ENCODE measurements at places on chromosomes 2 and 18. TPM values are rescaled to one million over a fixed set of nuclear protein-coding genes. Genes with fewer than 3 reads are reported as not detected.

The ASIC4 gene
- 0.17 TPM for total RNA-seq

GRCh38 chr2:114550895-114551793 is 108.7 kb downstream of the DPP10 start:
- no peaks in the 10 kb centered on the region for H3K4me1 ChIP-seq
- no peak for DNase-seq
- no peak overlapping the region for H3K27ac ChIP-seq
- H3K4me3 ChIP-seq = no peak overlapping the region
- H3K27me3 ChIP-seq = no peaks in the 10 kb centered on the region

DNA sequence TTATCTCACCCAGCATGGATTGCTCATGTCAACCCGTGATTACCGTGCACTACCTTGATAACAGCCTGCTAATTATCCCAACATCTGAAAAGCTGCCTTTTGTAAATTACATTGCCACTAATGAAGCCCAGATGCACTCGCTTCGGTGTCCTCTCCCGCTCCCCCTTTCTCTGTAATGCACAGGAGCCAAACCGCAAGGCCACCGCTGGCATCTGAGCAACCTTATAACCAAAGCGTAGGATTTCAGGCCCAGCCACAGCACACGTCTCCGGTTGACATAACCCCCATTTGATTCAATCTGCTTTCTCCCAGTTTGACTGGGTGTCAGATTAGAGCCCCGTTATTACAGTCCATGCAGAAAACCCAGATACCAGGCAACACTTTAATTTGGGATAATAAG is 341.2 kb downstream of the ALK start:
- H3K27me3 ChIP-seq = peaks cover 3% of the 10 kb centered on the region
- H3K27ac ChIP-seq = no peak overlapping the region
- no peak for DNase-seq

DNA sequence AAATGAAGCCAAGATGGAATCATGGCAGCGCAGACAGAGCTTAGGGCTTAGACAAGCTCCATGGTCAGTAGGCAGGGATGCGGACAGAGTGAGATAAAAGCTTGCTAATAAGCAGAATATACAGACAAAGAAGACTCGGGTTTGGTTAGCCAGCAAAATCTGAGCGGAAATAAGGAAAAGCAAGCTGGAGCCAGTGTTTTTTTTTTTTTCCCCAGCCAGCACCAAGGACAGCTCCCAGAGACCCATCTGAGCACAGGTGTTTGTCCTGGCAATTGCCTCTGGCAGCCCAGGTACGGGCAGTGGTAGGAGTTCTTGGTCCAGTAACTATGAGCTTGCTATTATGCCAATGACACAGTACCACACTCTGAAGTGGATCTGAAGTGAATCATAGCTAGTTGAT is 187.6 kb downstream of the ADCYAP1 start:
- H3K27ac ChIP-seq = no peak overlapping the region
- DNase-seq = no peak
- no peaks in the 10 kb centered on the region for H3K4me1 ChIP-seq
- no peaks in the 10 kb centered on the region for H3K27me3 ChIP-seq
